Heart right ventricle (tissue), 16 donors: ENCODE measurements at places on chromosomes 6 and 20. TPM values are rescaled to one million over a fixed set of nuclear protein-coding genes. Genes with fewer than 3 reads are reported as not detected.

DNA sequence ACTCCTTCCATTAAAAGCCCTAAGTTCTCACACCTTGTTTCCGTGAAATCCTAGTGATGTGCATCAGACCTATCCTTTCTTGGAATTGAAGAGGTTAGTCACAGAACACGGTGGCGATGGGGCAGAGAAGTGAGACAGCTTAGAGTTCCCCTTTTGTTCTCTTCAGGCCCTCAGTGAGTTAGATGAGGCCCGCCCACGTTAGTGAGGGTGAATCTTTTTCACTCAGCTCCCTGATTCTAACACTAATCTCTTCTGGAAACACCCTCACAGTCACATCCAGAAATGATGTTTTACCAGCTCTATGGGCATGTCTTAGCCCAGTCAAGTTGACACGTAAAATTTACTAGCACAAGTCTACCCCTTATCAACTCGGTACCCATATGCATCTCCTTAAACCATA lies 172.7 kb upstream of the NOX3 start:
- no peak for DNase-seq

GRCh38 chr6:14216946-14217684 lies 99.5 kb downstream of the CD83 start:
- no peak for DNase-seq

- DNase-seq = no peak
Measured at GRCh38 chr6:139828751-139829519, 454.5 kb upstream of the CITED2 start.

DNA sequence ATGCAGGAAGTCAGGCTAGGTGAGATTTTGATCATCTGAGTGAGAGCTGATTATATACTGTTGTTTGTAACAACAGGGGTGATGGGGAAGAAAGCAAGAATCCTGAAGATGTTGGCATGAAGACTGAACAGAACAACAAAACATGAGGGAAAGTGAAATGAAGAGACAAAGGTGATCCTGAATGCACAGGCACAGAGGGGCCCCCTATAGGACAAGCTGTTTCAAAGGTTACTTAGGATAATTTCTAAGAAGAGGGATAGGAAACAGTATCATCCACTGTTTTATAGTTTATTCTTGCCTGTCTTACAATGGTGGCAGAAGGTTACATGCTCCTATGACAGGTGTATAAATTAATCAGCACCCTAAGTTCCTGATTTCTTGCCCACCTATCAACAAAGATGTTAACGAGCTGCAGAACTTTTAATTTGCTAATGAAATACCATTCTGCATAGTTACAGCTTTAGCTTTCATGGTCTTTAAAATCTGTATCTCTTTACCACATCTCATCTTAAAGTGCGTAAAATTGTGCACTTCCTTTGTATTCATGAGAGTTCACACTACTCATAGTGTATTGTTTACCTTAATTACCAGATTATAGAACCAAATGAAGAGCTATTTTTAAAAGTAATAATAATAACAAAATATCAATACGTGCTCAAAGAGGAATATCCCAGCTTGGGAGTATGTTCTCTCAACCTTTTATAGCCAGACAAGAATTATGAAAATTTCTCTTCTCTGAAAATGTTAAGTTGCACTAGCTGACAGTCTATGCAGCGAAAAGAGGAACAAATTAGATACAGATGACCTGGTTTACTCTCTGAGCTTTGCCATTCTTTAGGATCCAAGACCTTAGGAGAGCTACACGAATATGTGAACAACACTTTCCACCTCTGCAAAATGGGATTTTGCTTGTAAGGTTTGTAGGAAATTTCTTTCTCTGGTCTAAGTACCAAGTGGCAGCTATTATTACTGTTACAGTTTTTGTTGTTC lies 192.5 kb downstream of the EDN1 start:
- no peak for DNase-seq

Gene RNF39
- total RNA-seq = not detected

DNA sequence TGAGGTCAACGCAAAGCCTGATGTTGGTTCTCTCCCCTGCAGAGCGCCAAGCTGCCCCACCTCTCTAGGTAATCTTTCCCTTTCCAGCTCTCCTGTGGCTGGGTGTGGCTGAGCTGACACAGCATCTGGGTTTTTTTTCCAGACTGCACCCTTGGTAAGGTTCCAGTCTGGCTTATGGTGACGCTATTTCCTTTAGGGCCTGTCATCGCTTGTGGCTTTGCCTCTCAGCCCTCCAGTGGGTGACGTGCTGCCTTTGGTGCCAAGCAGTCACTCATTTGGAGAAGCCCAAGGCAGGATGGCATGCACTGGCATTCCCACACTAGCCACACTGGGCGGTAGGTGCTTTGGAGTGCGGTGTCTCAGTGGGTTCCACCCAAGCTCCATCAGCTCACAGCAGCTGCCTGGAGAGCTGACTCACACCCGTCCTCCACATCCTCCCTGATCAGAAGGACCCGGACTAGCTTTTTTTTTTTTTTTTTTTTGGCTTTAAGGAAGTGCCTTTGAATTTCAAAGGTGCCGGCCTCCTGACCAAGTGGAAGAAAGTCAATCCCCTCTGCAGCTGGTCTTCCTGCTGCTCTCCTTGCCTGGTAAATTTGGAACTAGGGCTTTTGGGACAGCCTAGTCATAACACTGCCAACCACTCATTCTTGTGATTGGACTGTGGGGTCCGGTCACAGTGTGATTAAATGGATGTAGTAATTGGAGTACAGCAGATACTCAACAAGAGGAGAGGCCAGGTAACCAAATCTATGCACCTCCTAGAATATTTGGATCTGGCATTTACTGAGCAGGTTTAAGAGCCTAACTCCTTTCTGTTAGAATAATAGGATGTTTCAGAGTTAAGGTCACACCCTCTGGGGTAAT lies 153.6 kb downstream of the CD83 start:
- no peak for DNase-seq

Gene MCCD1
- total RNA-seq = not detected

Gene SH3BGRL2
- 5.1 TPM for total RNA-seq

- no peak for DNase-seq
Measured at GRCh38 chr6:40754461-40755045, 167.4 kb upstream of the LRFN2 start.

Gene MDFI
- 1.3 TPM for total RNA-seq
